ENCODE measurements at places on chromosomes 6 and 20. TPM values are rescaled to one million over a fixed set of nuclear protein-coding genes. Genes with fewer than 3 reads are reported as not detected.

Gene C6orf141
- 60.9 TPM for total RNA-seq

- no peak for DNase-seq
These were observed 2.1 kb upstream of the CDKN1A start for GRCh38 chr6:36676141-36677058.

Gene PIGT
- total RNA-seq: 192 TPM

GRCh38 chr6:125809570-125810170 lies 18.9 kb downstream of the NCOA7 start:
- DNase-seq: no peak

Gene CBFA2T2
- 20.5 TPM for total RNA-seq

DNA sequence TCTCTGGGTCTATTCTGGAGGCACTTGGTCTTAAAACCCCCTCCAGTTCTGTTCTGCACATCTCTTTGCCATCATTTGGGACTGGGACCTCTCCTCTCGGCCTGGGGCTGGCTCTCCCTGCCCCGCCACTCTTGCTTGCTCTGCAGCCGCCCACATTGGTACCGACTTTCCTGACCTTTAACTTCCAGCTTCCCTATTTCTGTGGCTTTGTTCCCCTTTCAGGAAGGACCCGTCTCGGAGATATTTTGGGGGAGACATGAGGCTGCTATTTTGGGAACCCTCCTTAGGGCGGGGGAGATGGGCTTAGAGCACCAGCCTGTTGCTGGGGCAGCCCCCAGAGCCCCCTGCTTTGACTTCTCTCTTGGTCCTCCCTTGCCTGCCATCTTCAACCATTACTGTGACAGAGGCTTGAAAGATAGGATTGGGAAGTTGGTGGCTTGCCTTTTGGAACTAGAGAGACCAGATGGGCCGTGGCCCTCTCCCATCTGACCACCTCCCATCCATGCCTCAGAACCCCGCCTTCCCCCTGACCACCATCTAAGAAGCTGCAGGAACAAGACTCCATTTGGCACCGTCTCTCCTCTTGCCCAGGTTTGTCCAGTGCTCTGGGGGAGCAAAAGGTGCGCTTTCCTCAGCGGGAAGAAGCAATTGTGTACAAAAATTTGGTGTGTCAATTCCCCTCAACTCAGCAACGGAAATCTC lies 914 bp downstream of the TREM2 start:
- DNase-seq: no peak

DNA sequence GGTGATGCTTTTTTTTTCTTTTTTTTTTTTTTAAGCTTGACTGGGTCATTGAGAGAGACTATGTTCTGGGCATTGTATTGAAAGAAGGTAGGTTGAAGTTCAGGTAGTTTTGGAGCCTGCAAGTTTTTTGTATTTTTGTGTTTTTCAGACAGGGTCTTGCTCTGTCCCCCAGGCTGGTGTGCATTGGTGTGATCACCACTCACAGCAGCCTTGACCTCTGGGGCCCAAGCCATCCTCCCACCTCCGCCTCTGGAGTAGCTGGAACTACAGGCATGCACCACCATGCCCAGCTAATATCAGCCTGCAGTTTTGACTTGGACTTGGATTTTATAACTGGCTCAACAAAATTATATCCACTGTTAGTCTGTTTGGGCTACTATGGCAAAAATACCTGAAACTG lies 31.7 kb upstream of the TFAP2A start:
- no peak for DNase-seq

Gene PKHD1
- total RNA-seq: 25.2 TPM

- no peak for DNase-seq
These were observed 455.0 kb downstream of the RFPL4B start for GRCh38 chr6:112802144-112802543.

Gene FNDC1
- 0.17 TPM for total RNA-seq

GRCh38 chr6:105569706-105570105 lies 166.8 kb upstream of the PREP start:
- DNase-seq: no peak

Gene PTPN1
- total RNA-seq: 67.5 TPM

GRCh38 chr6:14353798-14354197 lies 236.2 kb downstream of the CD83 start:
- no peak for DNase-seq

Gene MUCL3
- total RNA-seq: 0.07 TPM

GRCh38 chr6:139156102-139156501 lies 21.2 kb downstream of the HECA start:
- DNase-seq: no peak

DNA sequence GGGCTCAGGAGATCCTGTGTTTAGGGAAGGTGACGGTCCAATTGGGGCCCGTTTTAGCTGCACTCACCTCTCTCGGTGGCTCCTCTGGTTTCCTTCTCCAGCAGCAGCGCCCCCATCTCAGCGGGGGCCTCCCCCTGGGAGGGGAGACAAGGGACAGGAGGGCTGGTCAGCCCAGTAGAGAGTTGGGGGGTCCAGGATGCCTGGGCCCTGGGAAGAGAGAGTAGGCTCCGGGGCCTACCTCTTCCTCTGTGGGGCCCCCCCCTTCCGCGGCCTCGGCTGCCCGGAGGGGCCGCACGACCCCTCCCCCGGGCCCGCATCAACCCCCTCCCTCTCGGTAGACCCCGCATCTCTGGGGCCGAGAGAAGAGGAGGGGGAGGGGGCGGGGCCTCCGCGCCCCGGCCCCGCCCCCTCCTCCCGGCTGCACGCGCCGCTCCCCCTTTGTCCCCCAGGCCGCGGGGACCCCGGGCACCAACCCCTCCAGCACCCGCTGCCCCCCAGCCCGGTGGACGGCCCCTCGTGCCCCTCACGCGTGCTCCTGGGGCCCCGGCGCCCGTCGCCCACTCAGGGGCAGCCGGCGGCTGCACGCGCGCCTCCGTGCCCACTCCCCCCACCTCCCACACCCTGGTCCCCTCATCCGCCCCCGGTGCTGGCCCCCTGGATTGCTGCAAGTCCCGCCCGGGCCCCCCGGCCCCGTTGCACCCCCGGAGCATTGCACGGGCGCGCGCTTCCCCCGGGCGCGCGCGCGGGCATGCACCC lies 464 bp downstream of the EHMT2 start:
- DNase-seq: no peak

DNA sequence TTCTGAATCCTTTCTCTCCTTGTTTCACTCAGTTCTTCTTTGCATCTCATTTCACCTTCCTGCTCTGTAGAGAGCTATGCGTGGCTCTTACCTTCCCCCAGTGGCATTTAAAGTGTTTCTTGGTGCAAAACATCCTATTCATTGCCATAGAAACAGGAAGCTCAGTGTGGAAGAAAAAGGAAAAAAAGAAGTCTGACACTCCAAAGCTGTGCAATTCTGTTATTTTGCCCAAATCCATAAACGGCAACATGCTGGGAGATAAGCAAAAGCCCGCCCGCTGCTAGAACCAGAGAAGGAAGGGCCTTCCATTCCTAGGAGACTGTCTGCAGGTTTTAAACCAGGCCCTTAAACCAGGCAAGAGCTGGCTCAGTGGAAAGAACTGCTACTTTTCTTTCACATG lies 247.1 kb downstream of the HIVEP2 start:
- DNase-seq: no peak

DNA sequence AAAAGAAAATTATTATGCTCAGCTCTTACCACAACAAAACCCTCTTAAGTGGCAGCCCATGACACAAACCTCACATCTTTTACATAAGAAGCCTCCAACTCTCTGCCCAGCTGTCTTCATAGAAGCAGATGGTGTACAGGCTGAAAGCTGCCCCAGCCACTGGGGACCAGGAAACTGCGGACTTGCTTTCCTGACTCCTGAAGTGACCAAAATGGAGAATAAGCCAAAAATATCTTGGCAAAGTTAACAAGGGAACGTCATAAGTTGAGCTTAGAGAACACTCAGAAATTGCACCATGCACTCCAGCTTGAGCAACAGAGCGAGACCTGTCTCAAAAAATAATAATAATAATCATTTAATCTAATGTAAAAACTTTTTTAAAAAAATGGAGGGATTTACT lies 160.3 kb upstream of the CDYL start:
- no peak for DNase-seq

- DNase-seq: no peak
These were observed 17.7 kb downstream of the OSBPL2 start for GRCh38 chr20:62255976-62256375.

DNA sequence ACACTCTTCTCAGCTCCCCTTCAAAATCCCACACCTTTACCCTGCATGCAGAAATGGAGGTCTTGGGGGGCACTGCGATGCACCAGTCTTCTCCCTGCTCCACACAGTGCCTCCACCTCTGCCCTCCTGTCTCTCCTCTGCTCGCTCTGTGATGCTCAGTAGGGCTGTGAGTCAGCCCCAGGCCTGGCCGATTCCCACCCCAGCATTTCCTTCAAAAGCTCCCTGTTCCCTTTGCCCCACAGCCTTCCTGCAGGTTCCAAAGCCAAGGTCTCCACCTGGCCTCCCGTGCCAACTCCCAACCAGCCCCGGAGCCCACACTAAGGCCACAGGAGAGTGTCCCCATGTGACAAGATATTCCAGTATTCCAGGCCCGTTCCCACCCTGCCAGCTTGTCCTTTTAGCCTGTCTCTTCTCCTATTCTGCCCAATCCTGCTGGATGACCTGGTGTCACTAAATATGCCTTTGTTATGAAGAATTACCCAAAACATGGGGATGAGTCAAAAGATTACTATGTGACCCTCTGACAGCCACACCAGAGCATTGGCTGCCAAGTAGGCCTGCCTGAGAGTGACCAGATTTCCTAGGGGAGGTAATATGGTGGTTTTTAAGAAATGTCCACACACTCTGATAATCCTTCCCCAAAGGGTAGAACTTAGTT lies 118.9 kb upstream of the NXT1 start:
- DNase-seq: no peak

Gene TAGAP
- total RNA-seq: 0.64 TPM

DNA sequence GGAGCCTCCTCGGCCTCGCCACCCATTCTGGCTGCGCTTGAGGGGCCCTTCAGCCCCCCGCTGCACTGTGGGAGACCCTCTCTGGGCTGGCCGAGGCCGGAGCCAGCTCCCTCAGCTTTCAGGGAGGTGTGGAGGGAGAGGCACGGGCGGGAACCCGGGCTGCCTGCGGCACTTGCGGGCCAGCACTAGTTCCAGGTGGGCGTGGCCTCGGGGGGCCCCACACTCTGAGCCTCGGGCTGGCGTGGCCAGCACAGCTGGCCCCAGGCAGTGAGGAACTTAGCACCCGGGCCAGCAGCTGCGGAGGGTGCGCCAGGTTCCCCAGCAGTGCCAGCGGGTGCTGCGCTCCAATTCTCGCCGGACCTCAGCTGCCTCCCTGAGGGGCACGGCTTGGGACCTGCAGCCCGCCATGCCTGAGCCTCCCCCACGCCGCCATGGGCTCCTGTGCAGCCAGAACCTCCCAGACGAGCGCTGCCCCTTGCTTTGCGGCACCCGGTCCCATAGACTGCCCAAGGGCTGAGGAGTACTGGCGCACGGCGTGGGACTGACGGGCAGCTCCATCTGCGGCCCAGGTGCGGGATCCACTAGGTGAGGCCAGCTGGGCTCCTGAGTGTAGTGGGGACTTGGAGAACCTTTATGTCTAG lies 6.5 kb downstream of the MUC22 start:
- no peak for DNase-seq

DNA sequence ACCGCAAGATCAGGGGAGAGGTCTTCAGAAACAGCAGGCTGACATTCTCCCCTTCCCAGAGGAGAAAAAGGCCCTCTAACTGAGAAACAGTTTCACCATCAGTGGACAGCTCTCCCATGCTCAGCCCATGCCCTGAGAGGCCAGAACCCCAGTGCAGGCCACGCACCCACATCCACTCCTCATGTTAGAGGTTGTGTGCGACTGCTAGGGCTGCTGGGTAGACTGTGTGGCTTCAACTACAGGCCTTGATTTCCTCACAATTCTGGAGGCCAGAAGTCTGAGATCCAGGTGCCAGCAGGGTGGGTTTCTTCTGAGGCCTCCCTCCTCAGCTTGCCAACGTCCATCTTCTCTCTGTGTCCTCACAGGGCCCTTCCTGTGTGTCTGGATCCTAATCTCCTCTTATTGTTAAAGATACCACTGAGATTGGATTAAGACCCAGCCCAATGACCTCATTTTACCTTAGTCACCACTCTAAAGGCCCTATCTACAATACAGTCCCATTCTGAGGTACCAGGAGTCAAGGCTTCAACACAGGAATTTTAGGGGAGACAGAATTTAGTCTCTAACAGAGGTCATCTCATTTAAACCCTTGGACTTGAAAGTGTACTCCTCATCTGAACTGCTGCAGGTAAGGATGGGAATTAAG lies 67.7 kb upstream of the CD93 start:
- no peak for DNase-seq

Gene HTR1E
- total RNA-seq: not detected

- DNase-seq: no peak
These were observed 6.5 kb downstream of the MEP1A start for GRCh38 chr6:46799657-46800056.

DNA sequence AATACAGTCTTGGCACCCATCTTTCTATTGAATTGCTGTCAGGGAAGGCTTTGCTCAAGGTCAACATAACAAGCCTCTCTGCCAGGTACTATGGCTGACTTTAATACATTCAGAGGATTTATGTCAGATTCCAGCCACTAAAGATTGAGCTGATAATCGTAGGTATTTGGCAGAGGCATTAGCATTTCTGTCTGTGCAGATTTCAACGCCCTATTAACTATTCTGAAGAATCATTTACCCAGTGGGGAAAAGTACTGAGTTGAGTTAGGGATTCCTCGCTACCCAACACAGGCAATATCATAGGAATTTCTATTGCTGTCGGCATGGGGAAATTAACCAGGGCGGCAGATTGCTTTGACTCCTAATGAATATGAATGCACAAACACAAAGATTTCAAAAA lies 233.7 kb upstream of the SPTLC3 start:
- DNase-seq: no peak

GRCh38 chr6:75800133-75800532 lies 51.1 kb downstream of the MYO6 start:
- no peak for DNase-seq

Data from Calu3 (cell line).